NCI-H1930 (cell line): ENCODE measurements at places on chromosomes 7 and 10.

GRCh38 chr7:23207021-23207420, 25.2 kb downstream of the NUP42 start:
- DNase-seq: no peak

GRCh38 chr7:73941836-73942551, 81.0 kb downstream of the TMEM270 start:
- no peak for DNase-seq

- no peak for DNase-seq
Observed at GRCh38 chr10:14601872-14602725, 172.6 kb downstream of the FAM107B start.

- DNase-seq: no peak
Observed at GRCh38 chr7:2168615-2169311, 64.0 kb downstream of the MAD1L1 start.

GRCh38 chr7:142445019-142445686, 187.3 kb upstream of the PRSS58 start:
- no peak for DNase-seq

DNA sequence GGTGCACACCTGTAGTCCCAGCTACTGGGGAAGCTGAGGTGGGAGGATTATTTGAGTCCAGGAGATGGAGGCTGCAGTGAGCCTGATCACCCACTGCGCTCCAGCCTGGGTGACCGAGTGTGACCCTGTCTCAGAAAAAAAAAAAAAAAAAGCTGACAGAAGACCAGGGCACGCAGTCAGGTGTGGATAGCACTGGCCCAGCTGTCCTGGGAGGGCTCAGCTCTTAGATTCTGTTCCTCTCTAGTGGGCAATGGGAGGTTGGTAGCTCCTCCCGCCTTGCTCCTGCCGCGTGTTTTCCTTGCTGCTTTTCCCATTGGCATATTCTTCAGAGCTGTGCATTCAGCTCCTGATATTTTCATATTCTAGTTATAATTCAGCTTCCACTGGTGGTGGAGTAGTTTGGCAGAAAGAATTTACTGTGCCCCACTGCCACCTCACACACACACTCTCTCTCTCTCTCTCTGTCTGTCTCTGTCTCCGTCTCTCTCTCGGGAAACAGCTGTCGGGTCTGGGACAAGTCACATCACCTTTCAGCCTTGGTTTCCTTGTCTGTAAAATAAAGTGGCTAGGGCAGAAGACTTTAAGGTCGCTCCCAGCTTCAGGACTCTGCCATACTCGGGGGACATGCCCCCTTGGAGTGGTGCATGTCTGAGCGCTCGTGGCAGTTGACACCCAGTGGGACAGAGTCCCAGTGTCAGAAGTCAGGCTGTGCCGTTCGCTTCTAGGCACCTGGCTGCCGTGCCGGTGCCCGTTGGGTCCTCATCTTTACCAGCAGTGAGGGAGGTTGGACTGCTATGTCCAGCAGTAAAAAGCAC, 25.9 kb upstream of the ANKRD2 start:
- no peak for DNase-seq

GRCh38 chr10:53899463-53900160, 901.4 kb downstream of the PCDH15 start:
- DNase-seq: no peak

- DNase-seq: no peak
Observed at GRCh38 chr7:24836084-24836483, 78.8 kb upstream of the GSDME start.

- DNase-seq: no peak
Observed at GRCh38 chr7:139681463-139681755, 96.4 kb downstream of the HIPK2 start.

DNA sequence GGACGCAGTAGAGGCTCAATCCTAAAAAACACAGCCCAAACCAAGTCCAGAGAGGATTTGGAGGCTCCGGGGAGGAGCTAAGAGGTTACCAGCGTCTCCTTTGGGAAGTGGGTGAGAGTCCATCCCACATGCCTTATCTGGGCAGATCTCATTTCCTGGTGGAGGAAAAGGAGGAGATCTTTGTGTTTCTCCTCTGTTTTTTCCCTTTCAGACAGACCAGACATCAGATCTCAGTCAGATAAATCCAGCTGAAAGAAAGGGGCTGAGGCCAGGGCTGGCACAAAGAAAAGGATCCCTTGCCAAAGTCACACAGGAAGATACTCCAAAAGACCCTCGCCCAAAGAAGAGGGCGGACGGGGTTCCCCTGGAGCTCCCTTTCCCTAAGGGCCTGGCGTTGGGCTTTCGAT, 58.3 kb upstream of the COMTD1 start:
- no peak for DNase-seq

DNA sequence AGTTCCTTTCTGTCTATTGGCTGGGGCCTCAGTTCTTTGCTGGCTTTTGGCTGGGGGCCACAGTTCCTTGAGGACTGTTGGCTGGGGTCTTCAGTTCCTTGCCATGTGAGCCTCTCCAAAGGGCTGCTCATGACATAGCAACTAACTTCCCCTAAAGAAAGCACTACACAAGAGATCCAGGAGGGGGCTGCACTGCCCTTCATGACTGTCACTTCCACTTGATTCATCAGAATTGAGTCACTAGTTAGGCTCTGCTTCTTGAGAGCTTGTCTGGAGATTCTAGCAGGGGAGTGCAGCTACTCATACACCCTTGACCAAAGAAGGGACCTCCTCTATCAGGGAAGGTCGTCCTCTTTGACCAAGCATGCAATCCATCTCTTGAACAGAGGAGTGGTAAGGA, 38.0 kb upstream of the MKX start:
- no peak for DNase-seq

DNA sequence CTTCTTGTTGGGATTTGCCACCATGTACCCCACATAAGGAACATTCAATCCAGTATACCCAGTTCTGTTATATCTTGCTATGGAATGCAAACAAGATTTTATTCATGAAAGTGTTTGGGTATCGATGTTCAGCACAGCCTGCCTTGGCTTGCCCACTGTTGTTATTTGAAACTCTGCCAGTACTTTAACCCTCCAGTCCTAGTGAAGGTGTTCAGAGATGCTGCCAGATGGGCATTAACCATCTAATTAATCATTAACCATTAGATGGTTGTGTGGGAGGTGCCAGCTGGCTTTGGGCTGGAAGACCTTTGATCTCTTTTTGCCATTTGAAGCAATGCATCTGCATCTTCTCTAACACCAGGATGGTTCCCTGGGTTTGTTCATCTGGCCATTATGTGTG, 363.0 kb downstream of the SH2D4B start:
- no peak for DNase-seq

GRCh38 chr7:140018125-140019043, 44.4 kb downstream of the PARP12 start:
- no peak for DNase-seq

GRCh38 chr7:140752533-140752932, 56.0 kb downstream of the NDUFB2 start:
- DNase-seq: no peak

DNA sequence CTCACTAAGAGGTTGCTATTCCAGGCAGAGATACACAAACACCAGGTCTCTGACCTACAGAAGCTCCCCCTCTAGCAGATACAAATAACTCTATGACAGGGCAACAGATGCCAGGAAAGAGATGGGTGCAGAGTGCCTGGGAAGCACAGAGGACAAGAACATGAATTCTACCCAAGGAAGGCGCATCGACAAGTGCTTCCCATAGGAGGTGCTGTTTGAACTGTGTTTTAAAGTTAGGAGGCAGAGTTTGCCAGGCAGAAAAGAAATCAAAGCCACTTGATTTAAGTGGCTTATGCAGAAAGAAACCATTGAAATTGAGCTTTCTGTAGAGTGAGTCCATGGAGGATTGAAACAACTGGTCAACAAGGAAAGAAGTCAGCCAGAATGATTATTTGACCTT, 35.3 kb upstream of the EGR2 start:
- no peak for DNase-seq

GRCh38 chr10:88347022-88347421, 236.1 kb downstream of the RNLS start:
- no peak for DNase-seq

DNA sequence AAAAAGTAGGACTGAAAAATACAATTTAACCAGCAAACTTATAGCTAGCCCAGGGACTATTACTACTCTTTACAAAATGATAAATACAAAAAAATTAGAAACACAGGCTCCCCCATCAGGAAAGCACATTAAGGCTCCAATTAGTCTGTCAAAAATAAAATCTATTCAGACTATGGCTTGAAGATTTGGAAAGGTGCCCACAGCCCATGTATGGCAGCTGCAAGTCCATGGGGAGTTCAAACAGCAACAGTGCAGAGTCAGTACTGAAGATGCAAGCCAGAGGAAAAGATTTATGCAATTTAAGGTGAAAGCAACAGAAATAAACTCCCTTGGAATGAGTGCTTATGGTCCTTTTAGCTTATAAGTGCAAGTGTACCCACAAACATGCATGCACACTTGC, 29.7 kb downstream of the IMMP2L start:
- no peak for DNase-seq

DNA sequence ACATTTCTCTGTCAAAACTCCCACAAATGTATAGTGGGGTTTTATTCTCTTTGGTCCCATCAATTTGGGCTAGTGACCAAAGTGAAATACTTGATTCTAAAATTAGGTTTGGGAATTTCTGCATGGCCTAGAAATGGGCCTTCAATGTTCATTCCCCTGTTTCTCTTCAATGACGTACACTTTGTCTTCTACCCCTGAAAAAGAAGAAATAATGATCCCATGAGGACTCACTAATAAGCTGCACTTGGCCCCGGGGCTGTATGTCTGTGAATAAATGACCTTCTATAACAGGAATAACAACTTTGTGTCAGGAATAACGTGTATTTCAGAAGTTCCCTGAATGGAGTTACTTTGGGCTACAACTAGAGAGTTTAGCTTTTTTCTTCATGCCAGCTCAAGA, 20.2 kb downstream of the OR6B1 start:
- DNase-seq: no peak

DNA sequence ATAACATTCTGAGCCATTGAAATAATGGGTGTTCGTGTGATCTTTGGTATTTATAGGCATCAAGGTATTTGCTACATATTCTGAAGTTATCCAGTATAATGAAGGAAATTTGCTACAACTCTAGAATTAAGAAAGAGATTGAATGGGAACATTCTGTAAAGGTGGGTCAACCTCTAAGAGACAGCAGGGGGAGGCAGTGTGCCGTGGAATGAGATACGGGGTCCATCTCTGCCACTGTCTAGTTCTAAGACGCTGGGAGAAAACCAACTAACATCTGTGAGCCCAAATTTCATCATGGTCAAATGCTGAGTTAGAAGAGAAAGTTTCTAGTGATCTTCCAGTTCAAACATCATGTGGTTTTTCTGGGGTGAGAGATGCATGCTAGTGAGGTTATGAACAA, 368.9 kb downstream of the SORCS1 start:
- no peak for DNase-seq
